ENCODE measurements at places on chromosomes 12 and 14.

- DNase-seq, result no peak
Observed at GRCh38 chr12:27099629-27100028, 17.3 kb upstream of the C12orf71 start.

GRCh38 chr12:52672321-52672933 is 7.8 kb downstream of the KRT1 start:
- no peak for DNase-seq

DNA sequence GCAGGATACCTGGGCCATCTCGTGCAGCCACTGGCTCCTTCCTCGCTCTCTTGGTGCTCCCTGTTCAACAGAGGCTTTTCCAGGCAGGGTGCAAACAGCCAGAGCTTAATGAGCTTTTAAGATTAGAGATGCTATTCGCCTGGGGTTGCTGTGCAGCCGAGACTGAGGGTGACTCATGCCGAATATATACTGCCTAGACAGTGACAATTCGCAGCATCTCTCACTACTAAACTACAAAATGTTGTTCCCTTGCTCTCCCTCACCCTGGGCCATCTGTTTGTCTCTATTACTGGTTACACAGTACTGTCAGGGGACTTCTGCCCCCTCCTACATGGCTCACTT is 26.0 kb upstream of the TESC start:
- DNase-seq, result no peak

GRCh38 chr12:119829439-119829838 is 47.7 kb downstream of the CIT start:
- DNase-seq, result peak; percentile 46

GRCh38 chr14:93263416-93263815 is 56.4 kb downstream of the UBR7 start:
- DNase-seq, result no peak

GRCh38 chr12:104651811-104652210 is 195.1 kb downstream of the CHST11 start:
- DNase-seq, result no peak

DNA sequence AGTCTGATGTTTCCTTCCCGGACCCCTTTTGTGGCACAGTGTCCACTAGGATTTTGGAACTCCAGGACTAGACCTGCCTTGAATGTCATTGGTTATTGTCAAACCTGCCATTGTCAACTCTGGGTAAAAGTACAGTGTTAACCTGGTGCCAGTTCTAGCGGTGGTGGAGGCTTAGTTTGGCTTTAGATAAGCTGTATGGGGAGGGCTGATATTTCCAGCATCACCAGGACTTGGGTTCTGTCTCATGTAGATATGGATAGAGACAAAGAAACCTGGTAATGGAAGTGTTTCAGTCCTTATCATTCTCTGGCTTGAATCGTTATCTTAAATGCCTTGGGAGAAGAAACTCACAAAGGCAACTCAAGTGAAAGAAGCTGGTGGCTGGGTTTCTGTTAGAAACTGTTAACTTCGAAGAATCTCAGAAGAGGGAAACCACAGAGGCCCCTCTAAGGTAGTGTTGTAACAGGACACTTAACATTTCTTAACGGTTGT is 10.6 kb downstream of the CHST11 start:
- no peak for DNase-seq

GRCh38 chr14:55706893-55707292 is 126.9 kb downstream of the KTN1 start:
- no peak for DNase-seq

DNA sequence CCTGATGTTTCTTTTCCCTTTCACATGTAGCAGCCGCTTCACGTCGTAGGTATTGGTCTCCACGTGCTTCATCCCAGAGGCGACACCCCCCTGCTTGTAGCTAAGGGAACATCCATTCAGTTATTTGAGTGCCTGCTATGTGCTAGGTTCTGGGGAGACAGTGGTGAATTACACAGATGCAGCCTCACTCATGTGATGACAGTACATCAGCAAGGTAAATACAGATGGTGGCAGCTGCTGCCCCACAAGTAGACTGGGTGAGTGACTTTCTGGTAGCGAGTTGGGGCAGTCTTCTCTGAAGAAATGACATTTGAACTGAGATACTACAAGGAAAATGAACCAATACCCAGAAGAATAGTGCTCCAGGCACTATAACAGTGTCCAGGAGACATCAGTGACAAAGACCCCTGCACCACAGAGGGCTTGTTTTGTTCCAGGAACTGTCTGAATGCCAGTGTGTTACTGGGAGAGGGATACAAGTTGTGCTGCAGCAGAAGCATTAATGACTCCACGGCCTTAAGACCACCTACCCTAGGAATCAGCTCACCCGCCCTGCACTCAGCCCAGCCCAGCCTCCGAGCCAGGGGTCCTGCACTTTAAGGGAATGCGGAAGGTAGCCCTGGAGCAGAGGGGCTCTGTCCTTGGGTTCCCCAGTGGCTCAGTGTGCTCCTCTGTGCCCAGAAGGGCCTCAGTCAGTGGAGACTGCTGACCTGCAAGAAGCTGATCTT is 7.3 kb downstream of the AVIL start:
- no peak for DNase-seq

Measured in GM10248 (cell line).